ENCODE measurements at places on chromosomes 2 and 18.

DNA sequence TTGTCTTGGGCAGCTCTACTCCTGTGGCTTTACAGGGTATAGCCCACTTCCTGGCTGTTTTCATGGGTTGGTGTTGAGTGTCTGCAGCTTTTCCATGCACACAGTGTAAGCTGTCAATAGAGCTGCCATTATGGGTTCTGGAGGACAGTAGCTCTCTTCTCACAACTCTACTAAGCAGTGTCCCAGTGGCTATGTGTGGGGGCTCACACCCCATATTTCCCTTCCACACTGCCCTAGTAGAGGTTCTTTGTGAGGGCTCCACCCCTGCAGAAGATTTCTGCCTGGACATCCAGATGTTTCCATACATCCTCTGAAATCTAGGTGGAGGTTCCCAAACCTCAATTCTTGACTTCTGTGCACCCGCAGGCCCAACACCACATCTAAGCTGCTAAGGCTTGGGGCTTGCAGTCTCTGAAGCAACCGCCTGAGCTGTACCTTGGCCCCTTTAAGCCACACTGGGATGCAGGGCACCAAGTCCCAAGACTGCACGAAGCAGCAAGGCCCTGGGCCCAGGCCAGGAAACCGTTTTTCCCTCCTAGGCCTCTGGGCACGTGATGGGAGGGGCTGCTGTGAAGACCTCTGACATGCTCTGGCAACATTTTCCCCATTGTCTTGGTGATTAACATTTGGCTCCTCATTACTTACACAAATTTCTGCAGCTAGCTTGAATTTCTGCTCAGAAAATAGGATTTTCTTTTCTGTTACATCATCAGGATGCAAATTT, 9.4 kb downstream of the ELAC1 start:
- no peak for DNase-seq

GRCh38 chr2:70748002-70748784, 19.8 kb downstream of the ADD2 start:
- DNase-seq: no peak

GRCh38 chr2:162369551-162369950, 25.6 kb downstream of the GCA start:
- no peak for DNase-seq

GRCh38 chr2:231213931-231214642, 15.7 kb downstream of the ARMC9 start:
- no peak for DNase-seq

DNA sequence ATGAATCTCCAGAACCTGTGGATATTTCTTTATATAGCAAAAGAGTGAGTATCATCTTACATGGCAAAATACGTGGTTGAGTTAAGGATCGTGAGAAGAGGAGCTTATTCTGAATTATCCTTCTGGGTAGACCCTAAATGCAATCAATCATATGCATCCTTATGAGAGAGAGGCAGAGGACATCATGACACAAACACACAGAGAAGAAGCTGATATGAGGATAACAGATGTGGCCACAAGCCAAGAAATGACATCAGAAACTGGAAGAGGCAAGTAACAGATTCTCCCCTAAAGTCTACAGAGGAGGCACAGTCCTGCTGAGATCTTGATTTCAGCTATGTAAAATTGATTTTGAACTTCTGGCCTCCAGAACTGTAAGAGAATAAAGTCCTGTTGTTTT, 730.2 kb upstream of the ZNF804A start:
- DNase-seq: no peak

DNA sequence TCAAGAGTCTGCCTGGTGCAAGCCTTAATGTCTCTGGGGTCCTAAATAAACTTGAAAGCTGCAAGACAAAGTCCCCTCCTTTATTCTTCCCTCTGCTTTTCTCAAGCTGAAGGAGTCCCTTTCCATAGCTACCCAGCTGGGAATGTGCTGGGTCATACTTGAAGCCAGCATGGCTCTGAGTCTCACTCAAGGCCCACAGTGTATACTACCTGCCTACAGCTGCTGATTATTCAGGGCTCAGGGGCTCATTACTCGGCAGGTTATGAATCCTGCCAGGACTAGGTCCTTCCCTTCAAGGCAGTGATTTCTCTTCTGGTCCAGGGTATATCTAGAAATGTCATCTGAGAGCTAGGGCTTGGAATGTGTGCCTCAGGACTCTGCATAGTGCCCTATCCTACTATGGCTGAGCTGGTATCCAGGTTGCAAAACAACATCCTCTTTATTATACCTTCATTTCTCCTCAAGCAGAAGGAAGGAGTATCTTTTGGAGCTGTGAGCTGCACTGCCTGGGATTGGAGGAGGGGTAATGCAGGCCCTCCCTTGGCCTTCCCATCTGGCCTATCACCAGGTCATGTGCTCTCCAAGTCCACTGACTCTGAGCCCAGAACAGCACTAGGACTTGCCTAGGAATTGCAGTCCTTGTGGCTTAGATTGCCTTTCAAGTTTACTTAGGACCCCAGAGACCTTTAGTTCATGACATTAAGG, 22.3 kb downstream of the IL1RN start:
- no peak for DNase-seq

DNA sequence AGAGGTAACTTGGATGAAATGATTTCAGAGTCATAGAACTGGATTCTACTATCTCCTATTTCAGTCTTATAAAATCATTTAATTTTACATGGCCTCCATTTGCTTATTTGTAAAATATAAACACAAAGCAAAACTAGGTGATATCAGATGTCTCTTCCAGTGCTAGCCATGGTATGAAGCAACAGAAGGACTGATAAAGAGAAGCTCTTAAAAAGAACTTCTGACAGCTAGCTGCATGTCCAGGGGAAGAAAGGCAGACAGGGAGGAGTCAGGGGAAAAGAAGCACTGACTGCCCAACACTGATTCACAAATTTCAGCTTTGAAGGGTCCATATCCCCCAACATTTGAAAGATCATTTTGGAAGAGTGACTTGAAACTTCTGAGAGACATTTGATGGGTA, 6.4 kb downstream of the SLC8A1 start:
- DNase-seq: no peak

DNA sequence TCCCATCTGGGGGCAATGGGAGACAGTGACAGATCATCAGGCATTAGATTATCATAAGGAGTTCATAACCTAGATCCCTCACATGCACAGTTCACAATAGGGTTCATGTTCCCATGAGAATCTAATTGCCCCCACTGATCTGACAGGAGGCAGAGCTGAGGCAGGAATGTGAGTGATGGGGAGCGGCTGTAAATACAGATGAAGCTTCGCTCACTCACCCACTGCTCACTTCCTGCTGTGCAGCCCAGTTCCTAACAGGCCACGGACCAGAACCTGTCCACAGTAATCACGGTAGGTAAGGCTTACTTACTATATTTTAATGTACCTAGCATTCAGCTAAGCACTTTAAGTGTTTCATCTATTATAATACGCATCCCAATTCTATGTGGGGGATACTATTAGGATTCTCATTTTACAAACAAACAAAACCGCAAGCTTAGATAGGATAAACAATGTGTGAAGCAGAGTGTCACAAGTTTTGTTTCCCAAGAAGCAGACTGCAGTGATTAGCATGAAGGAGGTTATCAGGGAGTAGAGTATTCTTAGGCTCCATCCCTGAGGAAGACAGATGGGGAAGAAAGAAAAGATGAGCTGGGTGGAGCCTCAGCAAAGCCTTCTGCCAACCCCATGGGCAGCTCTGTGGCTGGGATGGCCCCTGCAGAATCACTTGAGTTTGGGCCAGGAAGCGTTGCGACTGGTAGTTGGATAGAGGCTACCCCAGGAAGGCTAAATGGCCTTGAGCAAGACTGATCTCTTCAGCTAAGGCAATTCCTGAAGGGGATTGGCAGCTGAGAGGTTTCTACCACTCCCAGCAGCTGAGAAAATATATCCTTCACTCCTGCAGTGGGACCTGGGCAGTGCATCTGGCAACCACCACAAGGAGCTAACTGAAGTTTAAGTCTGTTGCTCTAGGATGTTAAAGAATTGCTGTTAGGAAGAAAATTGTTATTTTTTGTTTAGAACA, 133.1 kb downstream of the MREG start:
- no peak for DNase-seq

DNA sequence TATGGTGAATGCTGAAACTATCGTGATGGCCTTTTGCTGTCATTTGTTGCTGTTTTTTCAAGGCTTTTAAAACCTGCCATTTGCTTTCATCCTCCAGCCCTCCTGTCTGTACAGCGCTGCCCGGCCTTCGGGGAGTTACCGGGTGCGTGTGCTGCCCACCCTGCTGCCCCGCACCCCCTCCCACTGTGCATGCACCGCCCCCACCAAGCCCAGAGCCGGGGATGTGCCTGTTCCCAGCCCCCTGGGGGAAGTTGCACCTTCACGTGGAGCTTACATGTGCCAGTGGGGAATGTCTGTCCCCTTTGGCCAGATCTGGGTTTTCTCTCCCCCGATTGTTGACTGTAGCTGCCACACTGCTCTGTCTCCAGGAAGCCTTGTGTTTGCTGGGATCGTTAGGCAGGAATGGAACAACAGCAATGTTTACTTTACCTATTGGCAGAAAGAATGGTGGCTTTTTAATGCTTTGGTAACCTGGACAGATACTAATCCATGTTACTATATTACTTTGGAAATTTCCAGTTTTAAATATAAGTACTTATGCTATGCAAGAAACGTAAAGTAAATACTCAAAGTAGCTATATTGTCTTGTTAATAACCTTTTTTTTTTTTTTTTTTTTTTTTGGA, 64.8 kb upstream of the RBM44 start:
- no peak for DNase-seq

- no peak for DNase-seq
These were observed 22.2 kb downstream of the TNS1 start for GRCh38 chr2:217980591-217980990.

DNA sequence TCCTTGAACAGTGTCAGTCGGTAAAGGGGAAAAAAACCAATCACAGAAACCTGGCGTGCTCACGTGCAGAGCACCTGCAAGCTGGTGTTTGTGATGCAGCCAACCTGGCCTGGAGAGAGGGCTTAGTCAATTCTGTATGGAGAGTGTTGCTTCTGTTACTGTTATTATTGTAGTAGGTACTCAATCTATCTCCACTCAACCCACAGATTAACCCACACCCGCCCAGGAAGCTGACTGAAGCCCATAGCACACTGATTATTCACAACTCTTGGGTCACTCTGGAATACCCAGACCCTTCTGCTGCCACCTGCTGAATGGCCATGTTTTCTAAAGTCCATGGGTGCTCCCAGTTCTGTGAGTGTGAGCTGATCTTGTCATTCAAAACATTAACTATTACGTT, 53.9 kb downstream of the TNFRSF11A start:
- no peak for DNase-seq

- DNase-seq: no peak
These were observed 55.7 kb upstream of the KCNG2 start for GRCh38 chr18:79742076-79742475.

- DNase-seq: peak; percentile 10
These were observed 109.8 kb downstream of the AP1S3 start for GRCh38 chr2:223727562-223727961.

- DNase-seq: no peak
These were observed 31.1 kb downstream of the GREB1 start for GRCh38 chr2:11564816-11565567.

GRCh38 chr2:169345486-169346437, 16.6 kb downstream of the LRP2 start:
- DNase-seq: no peak

- no peak for DNase-seq
These were observed 36.3 kb downstream of the HS6ST1 start for GRCh38 chr2:128282246-128282975.

- no peak for DNase-seq
These were observed 15.4 kb upstream of the FAP start for GRCh38 chr2:162258686-162259085.

DNA sequence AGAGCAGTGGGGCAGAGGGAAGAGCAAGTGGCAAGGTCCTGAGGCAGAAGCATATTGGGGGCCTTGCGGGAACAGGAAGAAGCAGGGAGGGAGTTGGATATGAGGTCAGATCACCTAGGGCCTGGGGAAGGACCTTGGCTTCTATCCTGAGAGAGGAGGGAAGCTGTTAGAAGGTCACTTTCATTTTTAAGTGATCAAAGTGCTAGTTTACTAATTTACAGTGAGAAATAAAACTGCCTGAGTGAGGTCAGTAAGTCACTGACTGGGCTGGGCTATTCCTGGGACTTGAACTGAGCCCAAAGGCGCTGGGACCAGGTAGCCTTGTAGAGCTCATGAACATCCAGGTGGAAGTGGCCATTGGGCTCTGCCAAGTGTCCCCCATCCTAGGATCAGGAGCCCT, 76.6 kb upstream of the B3GNT7 start:
- DNase-seq: no peak

DNA sequence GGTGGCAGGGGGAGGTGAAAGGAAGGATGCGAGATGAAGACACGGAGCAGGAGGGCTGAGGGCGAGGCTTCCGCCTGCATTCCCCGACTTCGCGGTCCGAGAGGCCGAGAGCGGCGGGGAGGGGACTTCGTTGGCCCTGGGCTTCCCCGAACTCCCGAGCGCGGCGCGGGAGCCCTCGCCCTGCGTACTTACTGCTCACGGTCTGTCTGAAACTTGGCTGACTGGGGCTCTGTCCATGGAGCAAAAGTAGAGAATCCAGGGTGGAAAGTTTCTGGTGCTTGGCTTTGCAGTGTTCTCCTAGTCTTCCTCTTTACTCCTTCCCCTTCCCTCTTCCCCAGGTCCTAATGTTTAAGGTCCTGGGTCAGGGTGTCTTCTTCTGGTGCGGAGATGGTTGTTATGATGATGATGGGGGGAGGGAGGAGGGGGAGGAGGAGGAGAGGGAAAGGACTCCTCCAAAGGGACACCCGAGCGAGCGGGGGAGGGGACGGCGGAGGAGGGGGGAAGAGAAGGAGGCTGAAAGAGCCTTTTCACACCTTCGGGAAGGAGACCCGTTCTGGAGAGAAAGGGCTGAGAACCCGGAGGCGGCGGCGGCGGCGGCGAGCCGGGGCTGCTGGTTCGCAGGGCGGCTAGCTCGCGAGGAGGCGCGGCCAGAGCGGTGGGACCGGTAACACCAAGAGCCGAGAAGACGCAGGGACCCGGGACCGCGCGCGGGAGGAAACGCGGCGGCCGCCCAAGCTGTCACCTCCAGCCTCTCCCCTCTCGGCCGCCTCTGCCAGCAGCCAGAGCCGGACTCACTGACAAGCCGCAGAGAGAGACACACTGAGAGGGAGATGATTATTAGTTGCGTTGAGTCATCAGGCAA, at the start of gene SATB2:
Gene SATB2 (minus strand): TSS at position 793 of the 862 bp plus-strand sequence. CDS start 1,902 bp downstream, outside the sequence.
- peak; percentile 62 for DNase-seq

- DNase-seq: no peak
These were observed 328.2 kb upstream of the COL3A1 start for GRCh38 chr2:188645986-188646385.

- DNase-seq: no peak
These were observed 275.2 kb downstream of the AGAP1 start for GRCh38 chr2:235769046-235769445.

GRCh38 chr2:105454801-105455485, 56.1 kb upstream of the FHL2 start:
- peak; percentile 51 for DNase-seq

DNA sequence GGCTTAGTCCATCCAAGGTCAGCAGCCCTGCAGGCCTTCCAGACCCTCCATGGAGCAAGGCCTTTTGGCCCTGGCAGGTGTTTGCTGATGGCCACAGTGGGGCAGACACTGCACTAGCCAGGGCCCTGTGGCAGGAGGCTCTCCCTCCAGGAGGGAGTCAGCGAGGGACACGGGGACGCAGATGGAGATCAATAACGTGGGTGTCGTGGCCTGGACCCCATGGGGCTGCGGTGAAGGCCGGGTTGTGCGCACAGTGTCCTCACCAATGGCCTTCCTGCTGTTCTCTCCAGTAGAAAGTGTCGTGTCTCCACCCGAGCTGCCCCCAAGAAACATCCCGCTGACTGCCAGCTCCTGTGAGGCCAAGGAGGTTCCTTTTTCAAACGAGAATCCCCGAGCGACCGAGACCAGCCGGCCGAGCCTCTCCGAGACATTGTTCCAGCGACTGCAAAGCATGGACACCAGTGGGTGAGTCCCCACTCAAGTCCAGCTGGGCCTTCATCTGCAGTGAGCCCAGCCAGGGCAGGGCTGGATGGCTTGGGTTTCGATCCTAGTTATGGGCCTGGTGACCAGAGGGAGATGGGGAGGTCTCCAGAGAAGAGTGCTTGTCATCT, 65.4 kb downstream of the INPP5D start:
- DNase-seq: no peak

All from transverse colon (tissue), 4 donors.